ENCODE measurements at places on chromosomes 11 and 22. TPM values are rescaled to one million over a fixed set of nuclear protein-coding genes. Genes with fewer than 3 reads are reported as not detected.

Gene KRTAP5-10
- polyA plus RNA-seq: not detected

Gene KLHL35
- polyA plus RNA-seq: 4.0 TPM

DNA sequence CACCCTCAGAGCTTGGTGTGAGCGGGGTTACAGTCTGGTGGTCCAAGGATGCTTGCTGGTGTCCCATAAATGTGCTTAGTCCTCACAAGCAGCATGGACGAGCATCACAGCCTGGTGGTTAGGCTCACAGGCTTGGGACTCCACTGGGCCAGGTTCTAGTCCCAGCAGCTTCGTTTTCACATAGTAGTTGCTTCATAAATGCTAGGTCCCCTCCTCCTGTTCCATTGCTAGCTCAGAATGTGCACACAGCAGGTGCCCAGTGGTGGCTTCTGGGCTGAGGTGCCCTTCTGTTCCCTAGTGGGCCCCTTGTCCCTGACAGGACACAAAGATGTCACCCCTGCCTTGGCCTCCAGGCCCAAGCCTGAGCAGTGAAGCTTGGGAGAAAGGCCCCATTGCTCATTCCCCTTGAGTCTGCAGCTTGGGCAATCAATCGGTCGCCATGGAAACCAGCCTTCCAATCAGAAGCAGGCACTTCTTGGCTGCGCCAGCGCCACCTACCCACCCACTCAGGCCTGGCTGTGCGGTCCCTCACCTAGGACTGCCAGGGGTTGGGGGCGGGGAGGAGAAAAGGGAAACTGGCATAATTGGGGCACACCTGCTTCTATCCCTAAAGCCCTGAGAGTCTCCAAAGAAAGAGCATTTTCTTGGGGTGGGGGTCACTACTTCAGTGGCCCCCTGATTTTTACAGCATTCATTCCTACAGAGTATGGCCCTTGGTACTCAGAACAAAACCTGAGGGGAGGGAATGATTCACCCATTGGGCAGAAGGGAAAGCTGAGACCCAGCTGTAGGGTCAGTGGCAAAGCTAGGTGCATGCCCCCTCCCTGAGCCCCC lies 48.1 kb downstream of the CYTH4 start:
- no peak for DNase-seq

DNA sequence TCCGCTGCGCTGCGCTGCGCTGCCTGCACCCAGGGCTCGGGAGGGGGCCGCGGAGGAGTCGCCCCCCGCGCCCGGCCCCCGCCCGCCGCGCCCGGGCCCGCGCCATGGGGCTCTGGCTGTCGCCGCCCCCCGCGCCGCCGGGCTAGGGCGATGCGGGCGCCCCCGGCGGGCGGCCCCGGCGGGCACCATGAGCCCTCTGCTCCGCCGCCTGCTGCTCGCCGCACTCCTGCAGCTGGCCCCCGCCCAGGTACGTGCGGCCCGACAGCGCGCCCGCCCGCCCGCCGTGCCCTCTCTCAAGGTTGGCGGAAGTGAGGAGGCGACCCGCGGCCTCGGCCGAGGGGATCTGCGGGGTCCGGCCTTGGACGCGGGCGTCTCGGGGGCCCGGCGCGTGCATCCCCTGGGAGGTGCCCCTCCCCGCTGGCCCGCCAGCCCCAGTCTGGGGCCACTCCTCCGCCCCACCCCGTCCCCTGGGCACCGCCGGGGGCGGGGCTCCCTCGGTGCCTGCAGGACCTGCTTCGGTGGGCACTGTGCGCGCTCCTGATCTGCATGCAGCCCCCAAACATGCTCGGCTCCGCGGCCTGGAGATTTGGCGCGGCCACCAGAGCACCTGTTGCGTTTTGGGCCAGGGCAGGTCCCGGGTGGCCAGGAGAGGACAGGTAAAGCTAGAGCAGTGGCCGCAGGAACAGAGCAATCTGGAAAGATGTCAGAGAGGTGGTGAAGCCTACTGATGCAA lies 429 bp downstream of the VEGFB start:
- peak; percentile 58 for DNase-seq

DNA sequence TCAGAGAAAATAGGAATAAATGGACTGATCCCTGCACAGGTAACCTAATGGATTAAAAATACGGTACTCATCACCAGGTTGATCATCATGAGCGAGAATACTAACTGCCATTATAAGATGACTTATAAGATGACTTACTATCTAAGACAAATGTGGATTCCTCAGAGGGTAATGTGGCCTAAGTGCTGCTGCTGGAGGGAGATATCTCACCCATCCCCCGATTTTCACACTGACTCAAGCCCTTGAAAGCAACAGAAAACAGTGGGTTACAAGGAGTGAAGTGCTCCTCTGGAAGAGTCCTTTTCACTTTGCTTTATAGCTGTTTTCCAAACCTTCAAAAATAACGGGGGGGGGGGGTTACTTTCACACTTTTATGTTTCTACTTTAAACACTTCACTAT lies 920 bp downstream of the TMEM218 start:
- DNase-seq: no peak

GRCh38 chr11:7759010-7759409 lies 37.7 kb downstream of the OR5P2 start:
- DNase-seq: no peak

DNA sequence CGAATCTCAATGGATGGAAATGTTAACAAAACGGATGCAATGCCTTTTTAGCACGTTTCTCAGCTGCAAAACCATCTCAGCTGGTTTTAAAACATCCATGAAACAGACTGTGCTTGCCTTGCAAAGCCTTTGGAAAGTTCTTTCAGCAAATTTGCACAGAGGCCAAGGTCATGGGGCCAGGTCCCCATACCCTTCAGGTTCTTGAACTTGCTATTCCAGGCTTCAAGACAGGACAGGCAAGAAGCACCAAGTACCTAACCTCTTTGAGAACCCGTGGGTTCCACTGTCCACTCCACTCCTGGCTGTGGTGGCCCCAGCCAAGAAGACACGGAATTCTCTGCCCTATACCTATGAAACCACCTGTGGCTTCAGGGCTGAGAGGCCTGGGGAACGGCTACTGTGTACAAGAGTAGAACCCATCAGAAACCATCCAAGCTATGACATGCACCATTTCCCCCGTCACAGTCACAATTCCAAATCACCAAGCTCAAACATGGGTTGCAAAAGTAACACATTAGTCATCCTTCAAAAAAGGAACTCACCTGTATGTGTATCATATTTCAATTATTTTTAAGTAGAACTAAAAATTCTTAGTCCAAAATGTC lies 17.0 kb downstream of the TNKS1BP1 start:
- no peak for DNase-seq

Data from muscle of leg (tissue), 16 donors.